Adrenal gland (tissue), 19 donors: ENCODE measurements at places on chromosomes 13 and 19. TPM values are rescaled to one million over a fixed set of nuclear protein-coding genes. Genes with fewer than 3 reads are reported as not detected.
A peak's percentile ranks its signal among the peaks of the same experiment; 100 is the strongest.

Gene OR10H1
- not detected for total RNA-seq

- no peak for DNase-seq
Measured at GRCh38 chr19:28667348-28667977, 545.5 kb downstream of the UQCRFS1 start.

Gene CEACAM20
- 0.20 TPM for total RNA-seq

DNA sequence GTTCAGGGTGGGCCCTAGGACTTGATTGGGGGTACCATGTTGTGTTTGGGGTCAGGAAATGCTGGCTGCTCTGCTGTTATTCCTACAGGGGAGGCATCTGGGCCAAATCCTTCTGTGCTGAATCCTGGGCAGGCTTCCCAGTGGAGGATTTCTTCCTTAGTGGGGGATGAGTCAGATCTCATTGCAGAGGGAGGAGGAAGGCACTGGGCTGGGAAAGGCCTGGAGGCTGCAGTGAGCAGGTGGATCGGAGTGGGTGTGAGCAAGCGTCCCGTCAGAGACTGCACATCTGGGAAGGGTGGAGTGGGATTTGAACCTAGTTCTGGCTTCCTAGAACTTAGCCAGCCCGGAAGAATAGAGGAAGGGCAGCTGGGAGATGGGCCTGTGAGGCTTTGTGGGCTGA, 11.5 kb downstream of the CCDC124 start:
- DNase-seq: peak; percentile 77

Gene EFNB2
- 14.2 TPM for total RNA-seq
